Posterior cingulate gyrus (tissue), 11 donors: ENCODE measurements at places on chromosomes 3 and 15.
A peak's percentile ranks its signal among the peaks of the same experiment; 100 is the strongest.

DNA sequence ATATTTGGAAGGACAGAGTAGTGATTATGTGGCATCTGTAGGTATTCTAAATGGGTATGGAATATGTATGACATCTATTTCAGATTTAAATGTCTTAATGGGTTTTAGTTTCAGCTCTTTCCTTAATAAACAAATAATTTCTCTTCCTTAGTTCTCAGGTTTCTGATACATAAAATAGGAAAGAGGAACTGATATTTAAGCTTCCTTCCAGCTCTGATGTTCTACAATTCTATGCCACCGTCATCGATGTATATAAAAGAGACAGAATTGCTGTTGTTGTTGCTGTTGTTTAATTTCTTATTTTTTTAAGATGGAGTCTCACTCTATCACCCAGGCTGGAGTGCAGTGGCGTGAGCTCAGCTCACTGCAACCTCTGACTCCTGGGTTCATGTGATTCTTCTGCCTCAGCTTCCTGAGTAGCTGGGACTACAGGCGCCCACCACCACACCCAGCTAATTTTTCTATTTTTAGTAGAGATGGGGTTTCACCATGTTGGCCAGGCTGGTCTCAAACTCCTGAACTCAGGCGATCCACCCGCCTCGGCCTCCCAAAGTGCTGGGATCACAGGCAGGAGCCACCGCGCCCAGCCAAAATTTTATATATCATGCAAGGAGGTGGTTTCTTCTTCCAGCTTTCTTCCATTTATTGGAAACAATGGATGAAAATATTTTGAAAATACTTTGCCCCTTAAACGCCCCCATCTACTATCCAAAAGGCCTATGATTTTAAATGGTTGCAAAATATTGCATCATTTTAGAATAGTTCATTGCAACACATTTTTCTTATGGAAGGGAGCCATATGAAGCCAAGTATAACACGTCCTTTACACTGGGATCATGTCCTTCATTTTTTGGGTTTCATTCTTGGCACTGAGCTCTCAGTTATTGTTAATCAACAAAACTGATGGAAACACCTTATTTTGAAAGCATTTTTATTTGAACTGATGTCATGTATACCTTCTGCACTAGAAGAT is 13.9 kb upstream of the C15orf61 start:
- DNase-seq: no peak

- no peak for DNase-seq
These were observed 433.3 kb downstream of the FOXP1 start for GRCh38 chr3:71149959-71150954.

DNA sequence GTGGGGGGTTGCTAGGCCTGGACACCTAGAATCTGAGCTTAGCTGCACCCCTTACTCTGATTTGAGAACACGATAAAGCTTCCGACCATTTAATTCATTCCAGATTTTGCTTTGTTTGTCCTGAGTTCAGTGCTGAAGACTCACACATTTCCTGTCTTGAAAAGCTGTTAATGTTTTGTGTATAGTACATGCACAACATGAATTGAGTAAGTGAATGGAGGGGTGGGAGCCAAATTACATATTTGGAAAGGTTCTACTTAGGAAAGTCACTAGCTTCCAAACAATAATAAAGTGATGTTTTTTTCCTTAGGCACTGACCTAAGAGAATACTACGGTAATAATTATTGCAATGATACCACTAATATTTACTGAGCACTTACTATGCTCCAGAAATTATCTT is 955.2 kb upstream of the NR2F2 start:
- DNase-seq: no peak

DNA sequence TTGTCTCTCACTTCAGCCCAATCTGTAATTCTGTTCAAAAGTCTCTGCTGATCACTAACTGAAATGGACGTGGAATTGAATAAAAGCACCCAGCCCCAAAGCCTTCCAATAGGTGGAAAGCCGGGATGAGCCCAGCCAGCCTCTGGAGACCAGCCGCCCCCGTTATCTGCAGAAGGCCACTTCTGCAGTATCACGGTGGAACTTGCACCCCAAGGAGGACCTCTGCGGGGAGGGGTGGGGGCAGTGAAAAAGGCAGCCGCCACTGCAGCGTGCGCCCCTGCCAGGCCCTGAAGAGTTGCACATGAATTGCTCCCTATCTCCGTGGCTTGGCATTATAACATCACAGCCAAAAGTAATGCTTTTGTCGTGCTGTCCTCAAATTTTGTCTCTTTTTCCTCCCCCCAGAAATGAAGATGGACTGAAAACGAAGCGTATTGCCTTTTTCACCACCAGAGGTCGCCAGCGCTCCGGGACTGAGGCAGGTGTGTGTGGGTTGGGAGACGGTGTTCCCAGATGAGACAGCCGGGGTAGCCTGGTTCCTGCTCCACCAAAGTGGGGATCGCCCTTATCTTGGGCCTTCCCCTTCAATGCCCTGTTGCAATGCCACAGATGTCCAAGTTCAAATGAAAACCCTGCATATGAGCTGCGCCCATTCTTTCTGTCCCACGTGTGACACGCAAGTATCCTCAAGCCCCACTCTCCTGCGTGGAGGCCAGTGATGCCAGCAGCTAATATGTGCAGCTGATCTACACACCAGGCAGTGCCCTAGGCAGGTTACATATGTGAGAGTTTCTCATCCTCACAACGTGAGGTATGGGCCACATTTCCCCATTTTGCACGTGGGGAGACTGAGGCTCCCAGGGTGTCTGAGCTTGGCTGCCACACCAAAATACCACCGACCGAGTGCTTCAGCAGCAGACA is 96.0 kb downstream of the LRRK1 start:
- peak; percentile 95 for DNase-seq

DNA sequence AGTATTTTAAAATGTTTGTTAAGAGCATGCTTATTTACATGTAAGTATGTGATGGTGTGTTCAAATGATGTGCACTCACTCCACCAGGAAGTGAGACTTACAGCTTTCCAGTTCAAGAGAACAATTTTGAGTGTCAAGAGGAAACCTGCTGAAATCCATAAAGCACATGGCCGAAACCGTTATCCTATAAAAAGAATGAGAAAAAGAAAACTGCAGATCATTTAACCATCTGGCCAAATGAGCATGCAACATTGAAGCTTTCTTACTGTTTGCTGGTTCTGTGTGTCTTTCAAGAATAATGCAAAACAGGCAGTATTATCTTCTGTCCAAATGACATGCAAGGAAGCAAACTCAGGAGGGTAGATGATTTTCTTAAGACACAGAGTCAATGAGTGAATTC is 26.3 kb downstream of the GABRR3 start:
- no peak for DNase-seq

DNA sequence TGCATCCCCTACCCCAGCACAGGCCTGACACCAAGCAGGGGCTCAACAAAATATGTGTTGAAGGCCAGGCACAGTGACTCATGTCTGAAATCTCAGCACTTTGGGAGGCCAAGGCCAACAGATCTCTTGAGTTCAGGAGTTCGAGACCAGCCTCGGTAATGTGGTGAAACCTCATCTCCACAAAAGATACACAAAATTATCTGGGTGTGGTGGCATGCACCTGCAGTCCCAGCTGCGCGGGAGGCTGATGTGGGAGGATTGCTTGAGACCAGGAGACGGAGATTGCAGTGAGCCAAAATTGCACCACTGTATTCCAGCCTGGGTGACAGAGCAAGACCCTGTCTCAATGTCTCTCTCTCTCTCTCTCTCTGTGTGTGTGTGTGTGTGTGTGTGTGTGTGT is 30.7 kb upstream of the CYP11A1 start:
- no peak for DNase-seq

- no peak for DNase-seq
These were observed 35.8 kb upstream of the ATOSA start for GRCh38 chr15:52714968-52715367.

DNA sequence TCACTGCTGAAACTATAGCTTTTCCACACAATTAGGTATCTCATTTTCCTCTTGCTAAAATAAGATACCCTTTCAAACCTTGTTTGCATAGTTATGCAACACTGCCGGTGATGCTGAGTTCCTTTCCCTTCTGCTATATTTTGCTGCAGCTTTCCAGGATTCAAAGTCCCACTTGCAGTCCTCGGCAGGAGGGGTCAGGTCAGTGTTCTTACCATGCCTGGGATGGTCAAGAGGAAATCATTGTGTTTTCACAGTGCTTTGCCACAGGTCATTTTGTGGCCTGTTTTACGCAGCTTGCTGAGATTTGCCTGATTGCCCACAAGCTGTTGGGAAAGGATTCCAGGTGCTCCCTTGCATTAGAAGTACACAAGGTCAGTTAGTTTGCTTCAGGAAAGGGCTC is 156.9 kb downstream of the B3GALNT1 start:
- no peak for DNase-seq

- no peak for DNase-seq
These were observed 64.8 kb upstream of the RAP2B start for GRCh38 chr3:153097213-153097612.

DNA sequence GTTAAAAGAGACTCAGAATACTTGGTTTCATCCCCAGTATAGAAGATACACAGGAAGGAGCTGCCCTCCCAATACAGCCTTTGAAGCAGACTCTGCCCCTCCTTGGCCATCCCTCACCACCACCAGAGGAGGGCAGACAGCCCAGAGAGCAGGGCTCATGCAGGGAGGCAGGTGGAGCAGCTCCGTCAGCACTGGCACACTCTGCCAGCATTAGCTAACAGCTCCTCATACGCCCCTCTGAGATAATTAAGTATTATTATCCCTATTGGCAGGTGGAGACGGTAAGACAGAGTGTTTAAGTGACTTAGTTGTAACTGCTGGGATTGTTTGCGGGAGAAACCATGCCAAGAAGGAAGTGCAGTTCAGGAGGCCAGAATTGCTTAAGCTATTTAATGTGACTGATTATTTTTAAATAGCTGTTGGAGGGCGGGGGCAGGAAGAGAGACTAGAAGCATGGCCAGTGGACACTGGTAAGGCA is 434.0 kb downstream of the EPHB1 start:
- no peak for DNase-seq

DNA sequence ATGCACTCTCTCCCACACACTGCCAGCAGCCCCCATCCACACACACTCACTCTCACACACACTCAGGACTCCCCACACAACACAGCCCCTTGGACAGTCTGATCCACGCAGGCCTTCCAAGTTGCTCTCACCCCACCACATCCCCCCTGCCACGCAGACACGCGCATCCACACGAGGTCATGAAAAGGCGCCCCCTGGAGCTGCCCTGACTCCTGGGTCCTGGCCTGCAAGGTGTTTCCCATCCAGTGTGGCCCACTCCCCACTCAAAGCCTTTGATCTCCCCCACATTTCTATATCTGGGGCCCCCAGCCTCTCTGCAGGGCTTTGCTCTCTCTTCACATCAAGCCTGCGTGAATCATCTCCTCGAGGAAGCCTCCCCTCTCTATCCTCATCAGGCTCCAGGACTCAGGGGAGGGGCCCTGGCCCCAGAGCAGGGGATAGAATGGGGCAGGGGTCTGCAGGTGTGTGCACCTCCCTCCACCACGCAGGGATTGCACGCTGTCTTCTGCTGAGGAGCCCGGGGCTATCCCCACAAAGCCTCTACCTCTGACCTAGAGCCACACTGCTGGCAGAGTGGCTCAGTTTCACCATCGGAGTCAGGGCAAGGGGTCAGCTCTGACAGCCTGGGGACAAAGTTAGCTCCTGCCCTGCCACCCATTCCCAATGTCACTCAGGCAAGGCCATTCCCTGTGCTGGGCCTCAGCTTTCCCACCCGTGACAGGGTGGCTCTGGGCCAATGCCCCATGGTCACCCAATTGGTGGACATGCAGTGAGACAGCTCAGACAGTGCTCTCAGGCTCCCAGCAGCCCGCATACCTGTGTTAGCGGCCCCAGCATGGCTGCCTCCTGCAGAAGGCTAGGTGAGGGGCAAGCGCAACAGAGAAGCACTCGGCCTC is 6.4 kb downstream of the MYL3 start:
- DNase-seq: peak; percentile 22

DNA sequence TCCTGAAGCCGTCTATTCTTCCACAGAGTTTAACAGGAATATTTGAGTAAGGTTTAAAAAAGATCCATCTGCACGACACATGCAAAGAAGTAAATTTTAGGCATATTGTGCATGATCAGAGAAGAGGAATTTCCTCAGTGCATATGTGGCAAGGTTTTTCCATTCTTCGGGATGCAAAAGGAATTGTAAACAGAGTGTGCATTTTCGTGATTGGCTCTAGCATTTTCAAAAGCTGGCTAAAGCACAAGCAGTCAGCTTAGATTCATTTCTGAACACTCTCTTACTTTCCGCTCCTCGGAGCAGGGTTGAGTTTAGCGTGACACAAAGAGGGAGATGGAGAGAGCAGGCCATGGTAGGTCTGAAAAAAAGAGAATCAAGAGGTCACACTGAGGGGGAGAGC is 128.2 kb downstream of the ADAMTS9 start:
- DNase-seq: no peak

DNA sequence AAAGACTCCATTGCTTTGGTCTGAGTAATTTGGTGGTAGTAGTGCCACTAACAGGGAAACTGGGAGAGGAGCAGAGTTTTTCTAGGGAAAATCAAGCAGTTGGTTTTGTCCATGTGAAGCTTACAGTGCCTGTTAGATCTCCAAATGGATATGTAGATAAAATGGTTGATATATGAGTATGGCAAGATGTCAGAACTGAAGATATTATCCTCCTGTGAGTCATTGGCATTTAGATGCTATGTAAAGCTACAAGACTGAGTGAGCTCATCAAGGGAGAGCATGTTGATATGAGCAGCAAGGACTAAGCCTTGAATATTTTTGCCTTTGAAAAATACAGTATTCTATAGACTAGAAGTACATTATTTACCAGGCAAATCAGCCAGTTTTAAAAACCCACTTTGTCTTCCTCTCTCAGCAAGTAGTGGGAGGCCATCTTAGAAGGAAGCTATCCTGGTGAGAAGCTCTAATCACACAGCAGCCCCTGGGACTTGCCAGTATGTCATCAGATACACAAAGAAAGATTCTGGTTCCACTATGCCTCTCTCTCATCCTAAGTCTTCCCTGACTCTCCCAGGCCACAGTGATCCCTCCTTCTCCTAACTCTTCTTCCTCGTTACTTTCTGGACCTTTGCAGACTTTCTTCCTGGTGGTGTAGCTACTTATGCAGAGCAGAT is 77.4 kb upstream of the ANKRD28 start:
- no peak for DNase-seq

GRCh38 chr3:186653080-186653707 is 12.6 kb upstream of the HRG start:
- DNase-seq: no peak

- peak; percentile 20 for DNase-seq
These were observed 152.9 kb upstream of the GOLIM4 start for GRCh38 chr3:168248383-168249204.

GRCh38 chr3:124063197-124063909 is 71.4 kb upstream of the ROPN1 start:
- no peak for DNase-seq
